ENCODE measurements at places on chromosomes 1 and 21.

GRCh38 chr1:61992257-61992656, 202.4 kb upstream of the L1TD1 start:
- no peak for DNase-seq

DNA sequence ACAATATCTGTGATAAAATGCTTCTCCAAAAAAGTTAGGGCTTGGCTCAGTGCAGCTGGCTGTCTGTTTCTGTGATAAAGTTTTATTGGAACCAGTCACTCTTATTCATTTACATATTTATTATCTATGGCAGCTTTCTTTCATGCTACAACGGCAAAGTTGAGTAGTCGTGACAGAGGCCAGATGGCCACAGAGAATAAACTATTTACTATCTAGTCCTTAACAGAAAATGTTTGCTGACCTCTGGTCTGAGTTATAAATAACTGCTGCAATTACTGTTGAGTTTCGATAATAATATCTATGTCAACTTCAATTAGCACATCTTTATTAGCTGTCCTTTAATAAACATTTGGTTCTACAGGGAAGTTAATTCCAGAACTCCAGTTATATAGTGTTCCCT, 180.2 kb upstream of the RUNX1 start:
- no peak for DNase-seq

GRCh38 chr1:14262637-14263036, 335.8 kb upstream of the KAZN start:
- DNase-seq, result no peak

DNA sequence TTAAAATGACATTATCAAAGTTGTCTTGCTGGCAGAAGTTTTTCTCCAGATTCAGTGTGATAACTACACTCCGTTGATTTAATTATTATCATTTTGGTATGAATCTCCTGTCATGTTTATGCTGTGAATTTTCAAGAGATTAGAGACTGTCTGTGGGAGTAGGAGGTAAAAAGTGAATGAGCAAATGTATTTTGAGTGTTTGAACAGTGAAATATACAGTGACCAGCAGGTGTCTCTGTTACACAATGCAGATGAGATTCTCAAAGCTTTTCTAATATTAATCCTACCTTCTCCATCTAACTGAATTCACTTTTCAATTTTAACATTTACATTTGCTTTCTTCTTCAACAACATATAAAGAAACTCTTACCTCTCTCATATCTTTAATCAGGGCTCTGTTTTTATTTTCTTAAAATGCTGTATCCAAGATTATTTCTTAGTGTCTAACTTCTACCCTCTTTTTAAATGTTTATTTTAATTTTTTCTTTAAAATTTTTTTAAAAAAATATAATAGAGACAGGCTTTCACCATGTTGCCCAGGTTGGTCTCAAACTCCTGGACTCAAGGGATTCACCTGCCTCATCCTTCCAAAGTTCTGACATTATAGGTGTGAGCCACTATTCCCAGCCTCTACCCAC, 20.9 kb upstream of the HSPA13 start:
- peak; percentile 20 for DNase-seq

DNA sequence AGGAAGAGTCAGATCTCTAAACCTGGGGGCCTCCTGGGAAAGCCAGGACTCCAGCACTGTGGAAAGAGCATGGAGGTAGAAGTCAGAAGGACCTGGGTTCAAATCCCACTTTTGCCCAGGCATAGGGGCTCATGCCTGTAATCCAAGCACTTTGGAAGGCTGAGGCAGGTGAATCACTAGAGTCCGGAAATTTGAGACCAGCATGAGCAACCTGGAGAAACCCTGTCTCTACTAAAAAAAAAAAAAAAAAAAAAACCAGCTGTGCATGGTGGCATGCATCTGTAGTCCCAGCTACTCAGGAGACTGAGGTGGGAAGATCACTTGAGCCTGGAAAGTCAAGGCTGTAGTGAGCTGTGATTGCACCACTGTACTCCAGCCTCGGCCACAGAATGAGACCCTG, 31.8 kb downstream of the LDLRAP1 start:
- DNase-seq, result no peak

DNA sequence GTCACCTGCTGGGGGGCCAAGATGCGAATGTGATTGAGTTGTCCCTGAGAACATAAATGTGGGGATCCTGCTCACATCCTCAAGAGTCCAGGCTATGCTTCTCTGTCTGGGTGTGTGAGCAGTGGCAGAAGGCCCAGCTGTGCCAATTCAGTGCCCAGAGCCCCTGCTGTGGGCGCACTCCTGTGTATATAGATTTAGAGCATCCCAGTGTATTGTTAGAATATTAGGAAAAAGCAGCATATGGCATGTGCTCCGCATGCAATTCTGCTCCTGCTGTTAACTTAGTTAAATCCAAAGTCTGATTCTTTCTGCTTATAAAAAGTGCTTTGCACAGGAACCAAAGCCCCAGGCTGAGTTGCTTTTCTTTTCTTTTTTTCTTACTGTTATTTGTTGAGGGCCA, 37.8 kb downstream of the FAM78B start:
- no peak for DNase-seq

DNA sequence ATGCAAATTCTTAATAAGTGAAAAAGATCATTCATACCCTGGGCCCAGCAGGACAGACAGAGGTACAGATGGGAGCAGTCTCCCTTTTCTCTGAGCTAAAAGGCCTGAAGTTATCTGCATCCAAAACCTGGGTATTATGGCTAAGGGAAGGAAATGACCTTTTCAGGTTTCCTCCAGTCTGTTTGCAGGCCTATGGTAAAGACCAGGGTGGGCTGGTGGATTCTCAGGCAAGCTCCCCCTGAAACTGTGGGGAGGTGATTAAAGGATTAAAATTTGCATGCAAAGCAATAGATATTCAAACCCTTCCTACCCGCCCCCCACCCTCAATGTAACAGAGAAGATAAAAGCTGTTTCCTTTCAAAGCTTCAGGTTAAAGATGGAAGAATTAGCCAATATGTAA, 471.8 kb upstream of the RUNX1 start:
- no peak for DNase-seq

DNA sequence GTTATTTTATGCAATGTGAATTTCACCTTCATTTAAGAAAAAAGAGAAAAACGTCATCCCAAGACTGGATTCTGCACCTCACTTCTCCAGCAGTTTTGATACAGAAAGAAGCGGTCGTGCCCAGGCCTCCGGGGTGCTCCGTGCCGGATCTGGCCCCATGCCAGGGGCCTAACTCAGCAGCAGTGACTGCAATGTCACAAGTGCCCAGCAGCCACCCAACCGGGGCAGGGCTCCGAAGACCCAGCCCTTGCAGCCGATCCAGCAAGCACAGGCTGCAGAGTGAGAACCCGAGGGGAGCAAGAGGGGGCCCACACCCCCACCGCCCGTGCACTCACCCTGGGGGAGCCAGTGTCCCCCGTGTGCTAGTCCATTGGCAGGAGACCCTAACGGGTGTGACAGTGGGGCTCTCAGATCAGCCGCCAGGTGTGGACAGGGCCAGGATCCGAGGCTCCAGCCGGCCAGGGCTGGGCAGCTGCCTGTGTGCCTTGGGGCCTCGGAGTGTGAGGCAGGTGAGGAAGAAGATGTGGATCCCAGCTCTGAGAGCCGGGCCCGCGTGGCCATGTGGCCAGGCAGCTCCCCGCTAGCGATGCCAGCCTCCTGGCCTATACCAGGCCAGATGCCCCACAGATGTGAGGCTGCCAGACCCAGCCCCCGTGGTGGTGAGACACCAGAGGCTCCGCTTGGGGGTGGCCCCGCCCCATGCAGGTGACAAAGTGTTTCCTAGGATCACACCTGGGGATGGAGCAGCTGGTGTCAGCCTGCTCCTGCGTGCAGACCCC, 60.6 kb downstream of the MEGF6 start:
- DNase-seq, result no peak

- no peak for DNase-seq
These were observed 10.0 kb upstream of the FCMR start for GRCh38 chr1:206931709-206932108.

- DNase-seq, result no peak
These were observed 187.0 kb upstream of the RUNX1 start for GRCh38 chr21:35236090-35236489.

DNA sequence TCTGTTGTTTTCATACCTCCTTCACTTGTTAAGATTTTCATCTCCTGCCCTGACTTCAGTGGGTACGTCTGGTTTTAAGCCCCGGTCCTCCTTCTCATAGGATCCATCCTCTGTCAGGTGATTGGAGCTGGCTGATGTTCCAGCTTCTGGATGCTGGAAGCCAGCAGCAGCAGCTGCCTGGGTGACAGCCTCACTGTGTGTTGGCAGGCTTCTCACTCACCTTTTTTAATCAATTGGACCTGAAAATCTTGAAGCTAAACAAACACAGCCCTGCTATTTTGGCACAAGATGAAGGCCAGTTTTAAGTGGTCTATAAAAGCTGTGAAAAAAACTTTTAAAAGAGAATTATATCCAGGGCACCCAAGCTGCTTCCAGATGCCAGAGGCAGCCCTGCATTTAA, 181.0 kb downstream of the DISC1 start:
- no peak for DNase-seq

GRCh38 chr1:225999912-226000337, 782 bp upstream of the SDE2 start:
- no peak for DNase-seq

GRCh38 chr1:207807690-207808321, 56.0 kb downstream of the CD46 start:
- no peak for DNase-seq

GRCh38 chr1:186054003-186054402, 319.8 kb downstream of the HMCN1 start:
- DNase-seq, result no peak

- peak; percentile 19 for DNase-seq
These were observed 408.3 kb upstream of the PLXNA2 start for GRCh38 chr1:208652296-208653160.

- DNase-seq, result peak; percentile 18
These were observed 90.8 kb downstream of the ZP4 start for GRCh38 chr1:237799762-237800474.

GRCh38 chr1:39672551-39672947, 642 bp upstream of the NT5C1A start:
- no peak for DNase-seq

GRCh38 chr1:203652724-203653461, 26.3 kb downstream of the ATP2B4 start:
- peak; percentile 40 for DNase-seq

GRCh38 chr21:39088831-39089380, 94.3 kb downstream of the PSMG1 start:
- DNase-seq, result no peak

DNA sequence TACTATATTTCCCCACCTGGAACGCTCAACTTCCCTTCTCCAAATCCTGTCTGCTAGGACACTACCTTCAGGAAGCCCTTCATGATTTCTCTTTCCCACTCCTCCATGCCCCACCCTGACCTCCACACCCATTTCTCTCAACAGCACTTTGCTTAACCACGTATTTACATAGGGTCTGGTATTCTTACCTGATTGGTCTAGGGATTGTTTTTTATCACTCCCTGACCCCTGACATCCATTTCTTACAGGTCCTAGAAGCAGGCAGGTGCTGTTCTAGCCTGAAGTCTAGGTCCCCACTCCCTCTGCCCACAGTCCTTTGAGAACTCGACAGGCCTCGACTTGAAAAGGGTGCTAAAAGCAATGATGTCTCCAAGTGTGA, 47.5 kb downstream of the DMAP1 start:
- no peak for DNase-seq

DNA sequence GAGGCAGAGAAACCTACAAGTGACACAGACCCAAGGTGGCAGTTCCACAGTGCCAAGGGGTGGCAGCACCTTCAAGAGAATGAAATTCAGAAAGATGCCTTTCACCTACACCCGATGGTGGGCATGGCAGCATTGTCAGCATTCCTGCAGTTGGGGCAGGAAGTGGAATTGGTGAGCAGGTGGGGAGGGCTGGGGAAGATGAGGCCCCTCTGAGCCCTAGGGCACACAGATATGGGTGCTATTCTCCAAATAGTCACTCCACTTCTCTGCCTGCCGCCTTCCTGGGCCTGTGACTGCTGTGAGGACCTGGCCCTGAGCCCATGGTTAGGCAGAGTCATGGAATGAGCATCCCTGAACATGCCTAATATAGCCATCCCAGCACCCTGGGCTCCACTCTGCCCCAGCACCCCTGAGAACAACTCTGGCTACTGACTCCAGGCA, 8.3 kb downstream of the SHISA4 start:
- DNase-seq, result no peak

- peak; percentile 19 for DNase-seq
These were observed 22.0 kb downstream of the THAP3 start for GRCh38 chr1:6646499-6647148.

- no peak for DNase-seq
These were observed 31.0 kb upstream of the NFIA start for GRCh38 chr1:61051443-61051718.

DNA sequence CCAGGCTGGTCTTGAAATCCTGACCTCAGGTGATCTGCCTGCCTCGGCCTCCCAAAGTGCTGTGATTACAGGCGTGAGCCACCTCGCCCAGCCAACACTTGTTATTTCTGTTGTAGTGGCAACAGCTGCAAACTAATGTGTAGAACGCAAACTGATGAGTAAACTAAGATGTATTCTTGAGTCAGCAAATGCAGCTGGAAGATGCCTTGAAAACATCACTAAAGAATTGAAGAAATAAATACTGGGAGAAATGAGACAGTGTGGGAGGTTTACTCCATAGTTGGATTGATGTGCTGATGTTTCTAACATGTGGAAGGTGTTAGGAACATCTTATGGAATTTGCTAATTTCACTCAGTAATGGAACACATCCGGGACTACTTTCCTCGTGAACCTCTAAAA, 61.3 kb upstream of the KCNE2 start:
- no peak for DNase-seq

GRCh38 chr1:227855687-227856086, 40.2 kb downstream of the PRSS38 start:
- no peak for DNase-seq

GRCh38 chr1:38715415-38715814, 144.2 kb downstream of the RRAGC start:
- DNase-seq, result no peak

GRCh38 chr1:244945109-244945671, 80.8 kb upstream of the HNRNPU start:
- DNase-seq, result no peak

DNA sequence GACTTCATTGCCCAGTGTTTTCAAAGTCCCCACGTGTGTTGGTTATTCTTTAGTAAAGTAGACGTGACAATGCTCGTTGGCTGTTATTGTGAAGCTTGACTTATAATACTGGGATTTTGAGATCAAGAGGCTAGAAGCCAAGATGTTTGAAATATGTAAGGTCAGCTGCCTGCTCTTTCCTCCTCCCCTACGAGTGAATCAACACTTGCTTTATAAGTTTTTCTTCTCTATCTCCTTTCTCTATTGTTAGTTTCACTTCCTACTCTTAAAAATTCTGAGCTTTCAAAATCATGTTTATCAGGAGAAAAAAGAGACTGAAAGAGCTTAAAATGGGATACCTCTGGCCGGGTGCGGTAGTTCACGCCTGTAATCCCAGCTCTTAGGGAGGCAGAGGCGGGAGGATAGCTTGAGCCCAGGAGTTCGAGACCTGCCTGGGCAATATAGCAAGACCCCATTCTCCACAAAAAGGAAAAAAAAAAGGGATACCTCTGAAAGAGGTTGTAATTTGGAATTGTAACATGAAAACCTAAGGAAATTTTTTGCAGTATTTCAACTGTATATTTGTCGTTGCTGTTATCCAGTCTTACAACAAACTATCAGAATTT, 72.0 kb downstream of the EPB41 start:
- no peak for DNase-seq
